ENCODE measurements at places on chromosomes 1 and 21.

DNA sequence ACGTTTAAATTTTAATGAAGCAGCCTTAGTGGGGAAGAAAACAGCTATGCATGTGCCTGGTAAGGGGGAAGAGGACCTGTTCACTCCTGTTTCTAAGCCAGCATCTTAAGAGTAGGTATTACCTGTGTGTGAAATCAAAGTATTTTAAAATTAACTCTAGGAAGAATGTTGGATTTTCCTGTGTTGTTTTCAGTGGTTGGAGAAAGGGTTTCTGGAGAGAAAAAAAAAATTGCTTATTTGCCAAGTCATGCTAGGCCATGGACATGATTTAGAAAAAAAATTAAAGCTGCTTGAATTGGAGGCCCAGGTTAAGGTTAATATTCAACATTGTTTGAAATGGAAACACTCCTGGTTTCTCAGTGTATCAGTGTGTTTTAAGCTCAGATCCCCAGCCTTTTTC lies 42.9 kb upstream of the DNAJC6 start:
- no peak for DNase-seq

GRCh38 chr1:6235296-6235677 lies 477 bp downstream of the ICMT start:
- DNase-seq = no peak

GRCh38 chr1:185404907-185405568 lies 88.0 kb upstream of the IVNS1ABP start:
- no peak for DNase-seq

GRCh38 chr1:99777752-99778151 lies 11.3 kb upstream of the FRRS1 start:
- no peak for DNase-seq

GRCh38 chr1:77534456-77534855 lies 148.0 kb downstream of the ZZZ3 start:
- no peak for DNase-seq

GRCh38 chr1:209168204-209168603 lies 415.3 kb upstream of the CAMK1G start:
- DNase-seq = peak; percentile 99

DNA sequence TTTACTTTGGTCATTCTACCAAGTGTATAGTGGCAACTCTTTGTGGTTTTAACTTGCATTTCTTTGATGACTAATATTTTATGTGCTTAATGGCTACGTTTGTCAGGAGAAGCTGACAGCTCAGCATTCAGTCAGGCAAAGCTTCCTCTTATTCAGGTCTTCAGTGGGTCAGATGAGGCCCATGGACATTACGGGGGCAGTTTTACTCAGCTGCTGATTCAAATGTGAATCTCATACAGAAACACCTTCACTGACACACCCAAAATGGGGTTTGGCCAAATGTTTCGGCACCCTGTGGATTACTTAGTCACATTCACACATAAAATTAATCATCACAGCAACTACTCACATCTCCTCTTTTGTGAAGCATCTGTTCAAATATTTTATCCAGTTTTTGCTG lies 104.9 kb upstream of the PLD5 start:
- DNase-seq = peak; percentile 94

GRCh38 chr1:53525595-53525994 lies 66.4 kb downstream of the DMRTB1 start:
- DNase-seq = no peak

- DNase-seq = no peak
Measured at GRCh38 chr1:230028602-230029223, 38.3 kb upstream of the GALNT2 start.

DNA sequence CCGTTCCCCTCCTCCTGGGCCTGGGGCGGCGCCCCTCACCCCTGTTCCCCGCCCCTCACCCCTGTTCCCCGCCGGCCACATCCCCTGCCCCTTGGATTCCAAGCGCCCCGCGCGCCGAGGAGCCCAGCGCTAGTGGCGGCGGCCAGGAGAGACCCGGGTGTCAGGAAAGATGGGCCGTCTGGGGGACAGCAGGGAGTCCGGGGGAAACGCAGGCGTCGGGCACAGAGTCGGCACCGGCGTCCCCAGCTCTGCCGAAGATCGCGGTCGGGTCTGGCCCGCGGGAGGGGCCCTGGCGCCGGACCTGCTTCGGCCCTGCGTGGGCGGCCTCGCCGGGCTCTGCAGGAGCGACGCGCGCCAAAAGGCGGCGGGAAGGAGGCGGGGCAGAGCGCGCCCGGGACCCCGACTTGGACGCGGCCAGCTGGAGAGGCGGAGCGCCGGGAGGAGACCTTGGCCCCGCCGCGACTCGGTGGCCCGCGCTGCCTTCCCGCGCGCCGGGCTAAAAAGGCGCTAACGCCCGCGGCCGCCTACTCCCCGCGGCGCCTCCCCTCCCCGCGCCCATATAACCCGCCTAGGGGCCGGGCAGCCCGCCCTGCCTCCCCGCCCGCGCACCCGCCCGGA lies at the start of gene TP73:
TSS of gene TP73 (plus strand) at position 587 of the 618 bp plus-strand sequence. CDS start 29,850 bp downstream, outside the sequence.
- DNase-seq = peak; percentile 59

Measured in NCI-H446 treated with DMSO at 0.1 percent for 48 hours (cell line).